Stimulated activated CD4-positive, alpha-beta T cell treated with anti-CD3 and anti-CD28 coated beads, Interleukin-1b, Interleukin-23, amount 100 ng/mL, for 1 hour (primary cell): ENCODE measurements at places on chromosomes 6 and 20.

DNA sequence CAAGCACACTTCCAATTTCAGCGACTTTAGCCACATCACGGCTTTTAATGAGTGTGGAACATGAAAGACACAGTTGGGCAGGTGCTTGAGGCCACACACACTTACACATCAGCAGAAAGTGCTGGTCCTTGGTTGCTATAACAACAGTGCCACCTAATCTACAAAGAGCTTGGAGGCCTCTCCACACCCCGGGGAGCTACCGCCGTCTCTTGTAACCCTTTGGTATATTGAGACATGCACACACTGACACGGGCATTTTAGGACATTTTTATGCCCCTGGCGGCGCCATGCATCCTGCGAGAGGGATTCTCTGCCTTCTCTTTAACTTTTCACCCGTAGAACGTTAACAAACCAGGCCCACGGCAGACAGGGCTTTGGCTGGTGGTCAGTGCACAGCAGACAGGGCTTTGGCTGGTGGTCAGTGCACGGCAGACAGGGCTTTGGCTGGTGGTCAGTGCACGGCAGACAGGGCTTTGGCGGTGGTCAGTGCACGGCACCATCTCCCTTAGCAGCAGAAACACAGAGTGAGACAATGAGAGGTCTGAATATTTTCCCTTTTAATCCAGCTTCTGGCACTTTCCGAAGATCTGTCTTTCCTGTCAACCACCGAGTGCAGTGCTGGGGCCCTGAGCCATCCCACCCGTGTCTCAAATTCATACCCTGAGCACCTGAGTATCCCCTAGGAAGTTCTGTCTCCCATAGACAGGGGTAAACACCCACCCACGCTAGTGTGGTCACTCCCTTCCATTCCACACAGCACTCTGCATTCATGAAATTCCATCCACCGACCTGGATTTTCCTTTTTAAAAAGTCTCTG, 116.6 kb upstream of the RPS6KA2 start:
- no peak for DNase-seq

GRCh38 chr6:42043787-42044475, 6.4 kb upstream of the TAF8 start:
- DNase-seq = peak; percentile 96

- no peak for DNase-seq
Observed at GRCh38 chr6:2754393-2754792, 3.7 kb upstream of the MYLK4 start.

- DNase-seq = no peak
Observed at GRCh38 chr6:68875403-68875802, 240.3 kb downstream of the ADGRB3 start.

GRCh38 chr6:39085129-39085797, 29.7 kb downstream of the SAYSD1 start:
- no peak for DNase-seq

DNA sequence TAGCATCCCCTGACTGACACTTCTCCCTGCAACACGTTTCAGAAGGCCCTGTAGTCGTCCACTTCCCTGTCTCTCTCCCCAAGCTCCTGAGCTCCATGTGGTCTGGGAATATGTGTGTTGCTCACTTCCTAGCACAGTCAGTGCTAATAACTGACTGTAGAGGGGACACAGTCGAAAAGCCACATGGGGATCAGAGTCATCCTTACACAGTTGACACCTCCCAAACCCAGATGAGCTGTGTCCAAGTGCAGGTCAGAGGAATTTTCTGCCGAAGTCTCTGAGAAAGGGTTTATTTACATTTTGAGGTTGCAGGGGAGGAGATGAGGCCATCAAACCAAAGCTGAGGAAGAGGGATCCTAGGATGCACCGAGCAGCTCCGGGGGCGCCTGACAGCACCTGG, 3.5 kb upstream of the ADAM33 start:
- DNase-seq = no peak

GRCh38 chr6:20182926-20183521, 29.2 kb downstream of the MBOAT1 start:
- no peak for DNase-seq

DNA sequence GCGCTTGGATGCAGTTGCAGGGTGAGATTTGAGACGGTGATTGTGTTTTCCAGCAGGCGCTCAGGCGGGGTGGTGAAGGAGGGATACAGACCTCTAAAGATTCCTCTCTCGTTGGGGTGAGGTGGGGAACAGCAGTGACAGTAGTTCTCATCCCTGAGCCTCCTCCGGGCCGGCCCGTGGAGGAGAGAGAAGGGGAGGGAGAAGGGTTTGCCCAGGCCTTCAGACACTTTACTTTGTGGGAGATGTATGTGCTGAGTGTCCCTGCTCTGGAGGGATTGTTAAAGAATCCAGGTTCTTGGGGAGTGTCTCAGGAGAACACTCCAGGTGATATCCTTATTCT, 41.0 kb downstream of the PSMB9 start:
- no peak for DNase-seq
